NCI-H1417 (cell line): ENCODE measurements at places on chromosomes 3 and 15.

DNA sequence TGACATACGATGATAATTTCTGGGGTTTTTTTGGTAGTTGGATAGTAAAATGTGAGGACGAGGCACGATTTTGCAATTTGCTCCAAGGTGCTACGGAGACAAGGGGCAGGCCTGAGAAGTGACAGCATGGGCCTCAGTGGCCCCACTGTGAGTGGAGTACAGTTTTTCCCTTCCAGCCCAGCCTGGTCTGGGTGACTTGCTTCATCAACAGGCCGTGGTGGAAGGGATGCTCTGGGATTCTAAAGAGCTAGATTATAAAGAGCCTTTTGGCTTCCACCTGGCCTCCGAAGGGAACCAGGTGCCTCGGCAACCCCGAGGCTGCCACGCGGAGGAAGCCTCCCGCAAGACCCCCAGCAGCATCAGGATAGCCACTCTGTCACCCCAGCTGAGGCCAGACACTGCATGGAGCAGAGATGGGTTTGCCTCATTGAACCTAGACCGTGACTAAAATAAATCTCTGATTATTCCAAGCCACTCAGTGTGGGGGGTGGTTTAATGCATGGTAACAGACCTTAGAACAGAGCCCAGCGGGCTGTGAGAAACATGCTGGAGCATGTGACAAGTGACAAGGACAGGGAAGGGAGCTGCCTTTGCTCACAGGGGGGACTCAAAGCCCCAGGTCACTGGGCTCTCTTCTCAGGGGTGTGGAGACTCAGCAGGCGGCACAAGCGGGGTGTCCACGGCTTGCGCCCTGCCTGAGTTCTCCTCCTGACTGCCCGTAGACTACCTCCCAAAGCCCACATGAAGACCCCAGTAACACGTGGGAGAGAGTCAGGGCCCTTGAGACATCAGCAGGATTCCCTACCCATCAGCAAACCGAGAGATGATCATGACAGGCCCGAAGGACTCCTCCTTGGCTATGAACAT lies 22.6 kb upstream of the SLC41A3 start:
- no peak for DNase-seq

DNA sequence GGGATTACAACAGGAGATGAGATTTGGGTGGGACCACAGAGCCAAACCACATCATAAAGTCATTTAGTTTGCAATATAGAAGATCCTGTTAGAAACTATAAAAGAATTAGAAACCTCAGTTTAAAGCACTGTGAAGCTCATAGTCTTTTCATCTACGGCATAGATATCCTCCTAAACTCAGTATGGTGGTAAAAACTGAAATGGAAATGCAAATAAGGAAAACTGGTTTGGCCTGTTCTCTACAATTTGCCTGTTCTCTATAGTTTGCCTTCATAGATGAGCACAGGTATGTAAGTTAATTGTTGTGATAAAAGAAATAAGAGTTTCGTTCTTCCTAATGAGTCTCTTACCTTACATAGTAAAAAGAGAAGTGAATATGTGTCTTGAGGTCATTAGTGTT lies 331.6 kb upstream of the ARL6 start:
- DNase-seq, result peak; percentile 26

GRCh38 chr3:46096336-46096735 lies 69.1 kb upstream of the XCR1 start:
- DNase-seq, result no peak

GRCh38 chr15:39792844-39793335 lies 10.2 kb upstream of the FSIP1 start:
- DNase-seq, result no peak

DNA sequence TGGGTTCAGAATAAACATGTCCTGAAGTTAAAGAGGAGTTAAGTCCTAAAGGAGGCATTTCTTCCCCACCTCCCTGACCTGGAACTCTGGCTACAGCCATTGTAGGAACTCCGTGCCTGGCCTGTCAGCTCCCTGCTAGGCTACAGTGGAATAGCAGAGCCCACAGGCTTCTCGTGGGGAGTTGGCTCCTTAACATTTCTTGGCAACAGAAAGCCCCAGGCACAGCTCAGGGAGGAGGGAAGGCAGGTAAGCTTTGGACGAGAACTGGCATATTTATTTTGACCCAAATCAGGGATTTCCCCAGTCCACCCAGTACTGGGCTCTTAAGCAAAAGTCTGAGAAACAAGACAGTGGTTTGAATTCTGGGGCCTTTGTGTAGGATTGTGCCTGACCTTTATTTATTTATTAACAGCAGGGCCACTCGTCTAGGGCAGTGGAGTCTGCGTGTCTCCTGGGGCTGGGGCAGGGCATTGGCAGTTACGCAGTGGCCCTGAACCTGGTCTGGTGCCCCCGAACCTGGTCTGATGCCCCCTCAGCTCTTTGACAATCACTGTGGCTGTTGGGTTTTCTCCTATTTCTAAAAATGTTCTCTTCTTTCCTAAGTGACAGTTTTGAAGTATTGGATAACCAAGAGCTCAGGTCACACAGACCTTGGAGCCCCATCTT lies 7.9 kb upstream of the ISG20 start:
- no peak for DNase-seq

DNA sequence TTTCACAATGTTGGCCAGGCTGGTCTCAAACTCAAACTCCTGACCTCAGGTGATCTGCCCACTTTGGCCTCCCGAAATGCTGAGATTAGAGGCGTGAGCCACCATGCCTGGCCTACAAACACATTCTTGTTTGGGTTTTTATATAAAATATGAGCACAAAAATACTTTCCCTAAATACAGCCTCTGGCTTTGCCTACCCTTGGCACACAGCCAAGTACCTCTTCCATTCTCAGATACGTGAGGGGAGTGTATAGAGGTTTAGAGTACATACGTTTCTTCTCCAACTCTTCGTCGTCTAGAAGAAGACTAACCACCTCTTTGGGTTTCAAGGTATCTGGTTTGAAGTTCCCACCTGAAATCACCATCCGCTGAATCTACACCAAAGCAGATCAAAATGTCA lies 33.5 kb downstream of the CHAC1 start:
- DNase-seq, result no peak

DNA sequence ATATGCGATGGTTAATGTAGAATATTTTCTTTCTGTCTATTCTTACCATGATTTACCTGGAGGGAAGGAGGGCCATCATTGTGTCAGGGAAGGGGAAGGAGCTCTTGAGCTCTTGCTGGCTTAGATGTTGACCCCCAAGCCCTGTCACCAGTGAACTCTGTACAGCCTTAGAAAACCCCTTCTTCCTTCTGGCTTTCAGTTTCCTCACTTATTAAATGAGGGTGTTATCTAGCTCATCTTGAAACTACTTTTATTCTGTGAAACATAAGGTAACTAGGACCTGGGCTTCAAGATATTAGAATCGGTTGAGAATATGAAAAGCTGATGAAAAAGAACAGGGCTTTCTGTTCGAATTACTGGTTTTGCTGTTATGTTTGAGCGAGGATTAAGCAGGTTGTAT lies 25.1 kb upstream of the UTS2B start:
- DNase-seq, result no peak

- DNase-seq, result no peak
These were observed 244.1 kb downstream of the LPP start for GRCh38 chr3:188397766-188398705.

DNA sequence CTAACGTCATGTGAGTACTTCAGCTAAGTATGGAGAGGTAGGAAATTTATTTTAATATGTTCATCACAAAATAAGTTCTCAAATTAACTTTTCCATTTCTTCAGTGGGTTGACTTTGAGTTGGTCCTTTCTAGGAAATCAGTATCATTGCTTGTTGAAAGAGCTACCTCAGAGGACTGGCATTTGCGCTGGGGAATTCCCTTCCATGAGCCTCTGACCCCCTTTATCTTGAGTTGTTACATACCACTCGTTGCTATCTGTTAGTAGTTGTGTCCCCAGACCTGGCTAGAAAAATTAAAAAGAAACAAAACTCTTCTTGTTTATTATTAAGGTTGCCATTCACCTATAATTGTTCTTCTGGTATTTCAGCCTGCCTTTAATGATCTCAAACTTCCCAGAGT lies 96.8 kb upstream of the ROBO2 start:
- DNase-seq, result no peak

DNA sequence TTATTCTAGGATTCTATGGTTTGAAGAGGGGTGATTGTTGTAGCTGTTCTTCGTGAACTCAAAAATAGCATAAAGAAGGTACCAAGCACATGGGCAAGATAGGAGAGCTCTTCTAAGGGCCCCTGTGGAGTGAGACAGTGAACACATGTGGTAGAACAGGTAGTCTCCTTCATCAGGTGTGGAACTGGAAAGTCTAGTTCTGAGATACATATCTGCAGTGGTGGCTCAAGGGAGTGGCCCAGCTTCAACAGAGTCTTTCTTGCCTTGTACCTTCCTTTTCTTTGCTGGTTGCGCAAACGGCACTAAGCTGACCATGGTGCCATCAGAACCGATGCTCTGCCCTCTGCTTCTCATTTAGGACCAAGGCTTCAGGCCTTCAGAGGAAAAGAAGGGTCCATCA lies 65.2 kb downstream of the CERS3 start:
- DNase-seq, result no peak

DNA sequence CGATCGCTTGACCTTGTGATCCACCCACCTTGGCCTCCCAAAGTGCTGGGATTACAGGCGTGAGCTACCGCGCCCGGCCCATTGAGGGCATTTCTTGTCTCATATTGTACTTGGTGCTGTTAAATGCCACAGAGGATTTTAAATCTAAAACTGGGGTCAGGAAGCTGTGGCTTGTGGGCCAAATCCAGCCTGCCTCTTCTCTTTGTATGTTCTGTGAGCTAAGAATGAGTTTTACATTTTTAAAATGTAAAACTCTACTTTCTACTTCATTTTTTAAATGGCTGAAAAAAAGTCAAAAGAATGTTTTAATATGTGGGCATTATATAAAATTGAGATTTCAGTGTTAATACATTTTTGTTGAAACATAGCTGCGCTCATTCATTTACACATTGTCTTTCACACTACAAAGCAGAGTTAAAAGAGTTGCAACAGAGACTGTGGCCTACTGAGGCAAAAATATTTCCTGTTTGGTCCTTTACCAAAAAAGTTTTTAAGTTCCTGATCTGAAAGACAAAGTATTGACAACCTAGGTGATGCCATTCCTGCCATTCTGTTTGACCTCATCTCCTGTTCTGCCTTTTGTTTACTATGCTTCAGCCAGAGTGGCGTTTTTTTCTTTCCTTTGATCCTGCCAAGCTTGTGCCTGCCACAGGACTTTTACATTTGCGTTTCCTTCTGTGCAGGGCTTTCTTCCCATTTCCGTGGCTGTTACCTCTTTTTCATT lies 50.4 kb downstream of the PDCD6IP start:
- DNase-seq, result no peak

DNA sequence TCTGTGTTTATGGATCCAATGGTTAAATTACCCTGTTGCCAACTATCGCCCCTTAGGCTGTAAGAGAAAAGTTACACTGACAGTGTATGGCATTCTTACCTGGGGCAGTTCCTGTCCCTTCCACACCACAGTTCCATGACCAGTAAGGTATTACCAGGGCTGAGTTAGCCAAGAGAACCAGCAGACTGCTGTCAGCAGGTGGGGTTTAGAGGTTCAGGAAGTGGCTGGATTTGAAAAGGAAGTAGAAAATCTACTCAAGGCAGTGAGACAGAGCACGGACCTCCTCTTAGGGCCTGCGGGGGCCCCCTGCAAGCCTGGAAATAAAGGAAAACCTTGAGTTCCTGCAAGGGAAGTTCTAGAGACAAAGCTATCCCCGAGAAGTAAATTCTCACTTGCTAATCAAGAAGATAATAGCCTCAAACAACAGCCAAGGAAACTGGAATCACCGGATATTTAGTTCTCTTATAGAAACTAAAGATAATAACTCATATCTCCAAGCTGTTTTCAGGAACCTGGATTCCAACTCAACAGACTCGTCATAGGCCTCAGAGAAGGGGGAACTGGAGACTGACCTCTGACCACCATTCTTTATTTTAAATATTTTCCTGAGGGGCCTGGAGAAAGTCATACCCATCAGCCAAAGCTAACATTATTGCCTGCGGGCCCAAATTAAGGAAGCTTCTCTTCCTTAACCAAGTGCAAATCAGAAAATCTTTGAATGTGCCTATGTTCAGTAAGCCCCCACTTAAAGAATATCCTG lies 161.7 kb downstream of the ANXA2 start:
- DNase-seq, result no peak

DNA sequence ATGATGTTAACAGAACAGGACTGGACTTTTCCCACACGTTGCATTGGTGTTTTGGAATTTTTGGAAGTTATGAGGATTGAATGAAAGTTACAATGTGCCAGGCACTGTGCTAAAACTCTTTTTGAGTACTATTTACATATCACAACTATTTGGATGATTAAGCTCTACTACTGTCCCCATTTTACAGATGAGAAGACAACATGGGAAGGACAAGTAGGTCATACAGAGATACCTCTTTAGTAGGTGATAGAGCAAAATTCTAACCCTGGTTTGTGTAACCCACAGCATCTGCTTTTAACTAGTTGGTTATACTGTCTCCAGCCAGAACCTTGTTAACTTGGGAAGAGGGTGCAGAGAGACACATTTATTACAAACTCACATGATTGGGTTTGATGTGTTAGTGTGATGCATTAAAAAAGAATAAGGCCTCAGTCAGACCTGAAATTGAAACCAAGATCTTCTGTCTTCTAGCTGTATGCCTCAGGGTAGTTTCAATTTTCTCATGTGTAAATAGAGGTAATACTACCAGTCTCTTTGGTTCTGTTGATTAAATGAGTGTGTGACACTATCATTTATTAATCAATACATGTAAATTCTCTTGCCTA lies 1.4 kb downstream of the NDUFB4 start:
- DNase-seq, result no peak

- peak; percentile 28 for DNase-seq
These were observed 955 bp downstream of the CDCP1 start for GRCh38 chr3:45145223-45145622.

DNA sequence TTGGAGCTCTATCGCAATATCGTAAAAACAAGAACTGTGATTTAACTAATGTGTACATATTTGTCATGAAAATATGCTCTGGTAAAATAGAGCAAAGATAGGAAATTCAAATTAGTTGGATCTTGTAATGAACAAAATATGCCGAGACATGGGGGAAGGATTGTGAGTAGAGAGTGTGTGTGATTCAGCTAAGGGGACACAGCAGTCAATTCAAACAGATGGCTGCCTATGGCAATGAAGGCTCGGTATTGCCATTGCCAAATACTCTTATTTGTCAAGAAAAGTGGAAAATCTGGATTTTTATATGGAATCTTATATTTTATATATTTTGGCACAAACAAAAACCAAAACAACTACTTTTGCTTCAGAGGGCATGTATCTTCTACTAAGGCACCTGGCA lies 227.3 kb upstream of the BCHE start:
- DNase-seq, result no peak

- DNase-seq, result no peak
These were observed 17.3 kb upstream of the TRPC1 start for GRCh38 chr3:142706321-142707127.

- DNase-seq, result no peak
These were observed 207.3 kb downstream of the GABRB3 start for GRCh38 chr15:26565542-26565941.

DNA sequence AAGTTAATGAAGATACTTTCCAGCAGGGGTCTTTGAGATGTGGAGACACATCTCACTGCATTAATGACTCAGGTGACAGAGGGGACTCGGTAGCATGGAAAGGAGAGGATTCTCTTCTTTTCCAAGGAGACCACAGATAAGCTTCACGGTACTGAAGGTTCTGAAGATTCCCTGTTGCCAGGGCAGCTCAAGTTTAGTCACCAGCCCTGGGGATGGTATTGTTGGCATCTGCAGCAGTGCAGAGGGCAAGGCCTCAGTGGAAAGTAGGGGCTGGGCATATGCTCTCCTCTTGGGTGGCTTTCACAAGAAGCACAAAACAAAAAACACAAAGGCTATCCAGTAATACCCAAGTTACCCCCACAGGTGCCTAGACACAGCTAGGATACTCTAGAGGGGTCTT lies 38.0 kb upstream of the MRPL3 start:
- no peak for DNase-seq
